ENCODE measurements at places on chromosomes 1 and 21.
A peak's percentile ranks its signal among the peaks of the same experiment; 100 is the strongest.

GRCh38 chr21:31326522-31327242 is 17.4 kb downstream of the TIAM1 start:
- no peak for DNase-seq

GRCh38 chr1:39238476-39238875 is 34.0 kb downstream of the MACF1 start:
- DNase-seq, result no peak

GRCh38 chr1:92244376-92244775 is 26.7 kb downstream of the C1orf146 start:
- no peak for DNase-seq

GRCh38 chr21:14545906-14546480 is at the start of gene SAMSN1:
SAMSN1 (minus strand) TSS chr21:14546315; CDS start chr21:14546261, 54 bp downstream.
- no peak for DNase-seq

GRCh38 chr1:15212216-15212953 is 34.6 kb upstream of the FHAD1 start:
- DNase-seq, result no peak

DNA sequence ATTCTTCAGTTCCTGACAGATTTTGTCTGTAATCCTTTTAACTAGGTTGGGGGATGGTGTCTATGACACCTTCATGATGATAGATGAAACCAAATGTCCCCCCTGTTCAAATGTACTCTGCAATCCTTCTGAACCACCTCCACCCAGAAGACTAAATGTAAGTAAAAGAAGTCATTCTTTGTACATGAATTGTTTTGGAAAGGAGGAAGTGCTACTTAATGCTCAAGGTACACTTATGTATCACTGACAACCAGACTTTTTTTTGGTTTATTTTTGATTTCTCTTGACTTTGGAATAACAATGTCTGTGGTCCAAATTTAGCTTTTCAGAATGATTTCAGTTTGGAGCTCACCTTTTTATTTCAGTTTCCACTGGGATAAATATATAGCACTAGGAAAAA is 2.3 kb downstream of the DYRK3 start:
- DNase-seq, result no peak

GRCh38 chr1:230204842-230205241 is 137.8 kb downstream of the GALNT2 start:
- DNase-seq, result no peak

DNA sequence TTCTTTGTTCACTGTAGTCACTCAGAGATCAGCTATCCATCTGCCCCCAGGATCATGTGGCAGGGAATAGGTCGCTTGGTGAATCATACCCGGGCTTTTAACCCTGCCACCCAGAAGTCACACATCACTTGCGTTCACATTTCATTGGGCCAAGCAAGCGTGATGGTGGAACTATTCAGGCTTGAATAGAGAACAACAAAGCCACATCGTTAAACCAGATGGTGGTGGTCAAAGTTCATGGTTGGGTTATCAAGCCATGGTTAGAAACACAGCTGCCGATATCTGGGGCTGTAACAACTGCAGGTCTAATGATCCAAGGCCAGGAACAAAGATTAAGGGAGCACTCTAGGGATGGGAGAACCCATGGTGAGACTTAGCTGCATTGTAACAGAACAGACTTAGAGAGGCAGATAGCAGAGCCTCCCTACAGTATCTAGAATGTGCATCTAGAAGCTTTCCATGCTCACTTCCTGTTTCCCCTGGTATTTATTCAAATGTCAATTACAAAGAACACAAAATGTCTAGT is 40.0 kb upstream of the PTPRC start:
- no peak for DNase-seq

DNA sequence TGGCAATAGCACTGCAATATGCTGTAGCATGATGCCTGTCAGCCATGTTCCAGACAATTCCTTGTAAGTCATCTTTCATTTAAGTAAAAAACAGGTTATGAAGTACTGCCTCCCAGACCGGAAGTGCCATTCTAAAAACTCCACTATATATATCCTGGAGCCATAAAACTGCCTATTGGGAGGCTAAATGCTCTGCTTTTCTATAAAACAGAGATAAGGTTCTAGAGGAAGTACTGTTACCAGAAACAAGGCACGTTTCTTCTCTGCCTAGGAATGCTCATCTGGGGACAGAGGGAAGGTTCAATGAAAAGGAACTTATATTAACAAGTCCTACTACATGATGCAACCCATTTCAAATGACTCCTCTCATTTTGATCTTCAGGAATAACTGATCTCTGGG is 66.8 kb downstream of the GPR137B start:
- no peak for DNase-seq

DNA sequence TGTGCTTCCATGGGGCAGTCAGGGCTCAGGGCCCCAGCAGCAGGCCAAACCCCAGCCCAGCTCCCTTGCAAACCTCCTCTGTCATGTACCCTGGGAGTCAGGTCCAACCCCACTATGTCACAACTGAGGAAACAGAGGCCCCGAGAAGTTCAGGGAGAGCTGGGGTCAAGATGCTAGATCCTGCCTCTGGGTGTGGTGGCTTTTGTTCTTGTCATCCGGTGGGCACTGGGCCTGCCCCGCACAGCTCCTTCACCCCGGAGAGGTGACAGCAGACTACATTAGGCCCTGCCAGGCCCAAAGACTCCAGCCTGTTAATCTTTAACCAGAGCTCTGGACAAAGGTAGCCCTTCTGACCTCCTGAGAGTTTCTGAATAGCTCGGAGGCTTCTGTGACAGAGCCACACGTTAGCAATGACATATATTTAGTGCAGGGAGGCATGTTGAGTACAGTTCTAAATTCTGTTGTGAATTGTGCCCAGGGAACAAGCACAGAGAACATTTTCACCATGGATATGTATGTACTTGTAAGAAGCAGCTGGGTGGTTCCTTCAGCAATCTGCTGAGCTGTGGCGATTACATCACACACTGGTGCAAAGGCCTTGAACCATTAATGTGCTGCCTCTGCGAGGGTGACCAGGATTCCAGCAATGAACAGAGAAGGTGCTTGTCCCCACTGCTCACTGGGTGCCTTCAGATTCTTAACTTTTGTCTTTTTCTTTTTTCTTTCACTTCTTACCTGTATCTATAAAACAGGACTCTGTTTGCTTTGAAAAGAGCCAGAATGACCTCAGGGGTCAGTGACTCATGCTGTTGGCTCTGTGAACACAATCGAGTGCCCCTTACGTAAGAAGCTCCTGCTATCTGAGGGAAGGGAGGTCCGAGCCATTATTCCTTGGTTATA is 102.8 kb downstream of the RHOU start:
- DNase-seq, result peak; percentile 42

GRCh38 chr1:186679924-186680244 is 339 bp downstream of the PTGS2 start:
- DNase-seq, result no peak

- no peak for DNase-seq
These were observed 25.8 kb upstream of the ZNF648 start for GRCh38 chr1:182087304-182087703.

DNA sequence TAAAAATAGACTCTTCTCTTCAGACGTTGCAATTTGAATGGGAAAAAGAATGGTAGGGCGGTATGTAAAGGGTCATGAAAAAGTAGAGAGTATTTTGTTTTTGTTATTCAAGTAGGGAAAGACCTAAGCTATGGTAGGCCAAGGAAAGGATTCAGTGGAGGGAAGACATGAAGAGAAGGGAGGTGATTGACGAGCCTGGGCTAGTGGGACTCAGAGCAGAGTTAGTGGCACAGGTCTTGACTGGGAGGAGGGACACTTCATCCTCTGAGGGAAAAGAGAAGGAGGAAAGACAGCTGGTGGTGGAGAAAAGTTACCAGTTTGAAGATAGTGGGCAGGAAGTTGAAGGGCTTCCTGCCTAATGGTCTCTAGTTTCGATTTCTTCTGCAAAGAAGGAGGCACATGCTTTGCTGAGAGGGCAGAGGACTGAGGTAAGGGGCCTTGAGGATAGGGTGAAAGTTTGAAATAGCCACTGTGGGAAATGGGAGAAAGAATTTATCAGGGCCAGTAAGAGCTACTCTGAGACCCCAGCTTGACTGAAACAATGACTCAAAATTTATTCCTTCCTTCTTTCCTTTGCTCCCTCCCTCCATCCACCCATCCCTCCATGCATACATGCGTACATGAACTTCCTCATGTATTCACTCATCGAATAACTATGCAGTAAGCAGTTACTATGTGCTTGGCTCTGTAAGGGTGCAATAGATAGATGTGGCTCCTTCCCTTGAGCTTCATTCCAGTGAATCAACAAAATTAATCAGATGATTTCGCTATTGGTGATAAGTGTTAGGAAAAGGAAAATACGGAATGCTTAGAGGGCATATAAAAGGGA is 4.2 kb downstream of the CD48 start:
- DNase-seq, result no peak

- no peak for DNase-seq
These were observed 618.2 kb downstream of the BRINP3 start for GRCh38 chr1:189859385-189859977.
